ENCODE measurements at places on chromosomes 11 and 22.
A peak's percentile ranks its signal among the peaks of the same experiment; 100 is the strongest.

DNA sequence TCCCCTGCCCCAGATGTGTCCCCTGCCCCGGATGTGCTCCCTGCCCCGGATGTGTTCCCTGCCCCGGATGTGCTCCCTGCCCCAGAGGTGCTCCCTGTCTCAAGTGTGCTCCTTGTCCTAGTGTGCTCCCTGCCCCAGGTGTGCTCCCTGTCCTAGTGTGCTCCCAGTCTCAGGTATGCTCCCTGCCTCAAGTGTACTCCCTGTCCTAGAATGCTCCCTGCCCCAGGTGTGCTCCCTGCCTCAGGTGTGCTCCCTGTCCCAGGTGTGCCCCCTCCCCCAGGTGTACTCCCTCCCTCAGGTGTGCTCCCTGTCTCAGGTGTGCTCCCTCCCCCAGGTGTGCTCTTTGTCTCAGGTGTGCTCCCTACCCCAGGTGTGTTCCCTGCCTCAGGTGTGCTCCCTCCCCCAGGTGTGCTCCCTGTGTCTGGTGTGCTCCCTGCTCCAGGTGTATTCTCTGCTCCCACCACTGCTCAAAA lies 48.7 kb upstream of the RASD2 start:
- peak; percentile 79 for DNase-seq

GRCh38 chr11:27212248-27212780 lies 150.7 kb downstream of the CCDC34 start:
- no peak for DNase-seq

GRCh38 chr11:103548838-103549237 lies 439.6 kb downstream of the DYNC2H1 start:
- DNase-seq: no peak

GRCh38 chr11:94786264-94787126 lies 18.3 kb downstream of the AMOTL1 start:
- no peak for DNase-seq

DNA sequence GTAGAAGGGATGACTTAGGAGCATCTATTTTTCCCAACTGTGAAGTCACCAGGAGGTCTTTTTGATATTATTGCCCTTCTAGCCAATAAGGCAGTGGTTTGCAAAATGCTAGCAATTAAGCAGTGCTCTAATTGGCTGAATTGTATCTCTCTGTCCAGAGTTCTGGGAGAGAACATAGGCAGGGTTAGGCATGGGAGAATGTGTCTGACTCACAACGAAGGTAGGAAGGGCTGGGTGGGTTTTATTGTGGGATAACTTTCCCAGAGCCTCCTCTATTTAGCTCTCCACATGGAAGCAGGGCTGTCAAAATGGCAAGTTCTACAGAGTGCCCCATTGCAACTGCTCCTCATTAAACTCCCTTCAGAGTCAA lies 415.9 kb upstream of the CADM1 start:
- DNase-seq: no peak

DNA sequence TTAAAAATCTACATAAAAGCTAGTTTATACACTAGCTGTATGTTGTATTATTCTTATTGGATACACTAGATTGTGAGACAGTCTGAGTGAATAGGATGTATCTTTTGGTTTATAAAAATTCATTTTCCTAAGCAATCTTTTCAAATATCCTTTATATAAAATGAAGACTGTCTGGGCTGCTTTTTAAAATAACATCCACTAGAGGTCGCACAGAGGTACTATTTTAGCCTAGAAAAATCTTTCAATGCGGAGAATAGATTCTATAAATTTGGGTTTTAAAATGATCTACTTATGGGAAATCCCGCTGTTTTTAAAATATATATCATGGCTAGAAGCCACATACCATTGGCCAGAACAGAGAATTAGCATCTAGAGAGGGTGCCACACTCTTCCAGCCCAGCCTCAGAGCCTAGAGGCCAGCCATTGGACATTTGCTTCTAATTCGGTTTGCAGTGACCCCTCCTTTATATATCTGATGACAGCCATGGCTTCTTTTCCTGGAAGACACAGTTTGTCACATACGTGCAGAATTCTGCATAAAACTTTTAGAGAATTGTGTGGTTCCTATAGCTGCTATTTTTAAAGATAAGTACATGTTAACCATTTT lies 7.3 kb downstream of the C11orf97 start:
- peak; percentile 19 for DNase-seq

- DNase-seq: peak; percentile 57
These were observed 1.1 kb upstream of the EXT2 start for GRCh38 chr11:44094260-44094868.
